Central memory CD8-positive, alpha-beta T cell (primary cell): ENCODE measurements at places on chromosomes 2 and 18.
A peak's percentile ranks its signal among the peaks of the same experiment; 100 is the strongest.

- no peaks in the 10 kb centered on the region for H3K36me3 ChIP-seq
- H3K27me3 ChIP-seq: no peaks in the 10 kb centered on the region
- no peaks in the 10 kb centered on the region for H3K4me1 ChIP-seq
- DNase-seq: no peak
- no peak overlapping the region for H3K4me3 ChIP-seq
These were observed 19.7 kb downstream of the FIGN start for GRCh38 chr2:163716101-163716500.

DNA sequence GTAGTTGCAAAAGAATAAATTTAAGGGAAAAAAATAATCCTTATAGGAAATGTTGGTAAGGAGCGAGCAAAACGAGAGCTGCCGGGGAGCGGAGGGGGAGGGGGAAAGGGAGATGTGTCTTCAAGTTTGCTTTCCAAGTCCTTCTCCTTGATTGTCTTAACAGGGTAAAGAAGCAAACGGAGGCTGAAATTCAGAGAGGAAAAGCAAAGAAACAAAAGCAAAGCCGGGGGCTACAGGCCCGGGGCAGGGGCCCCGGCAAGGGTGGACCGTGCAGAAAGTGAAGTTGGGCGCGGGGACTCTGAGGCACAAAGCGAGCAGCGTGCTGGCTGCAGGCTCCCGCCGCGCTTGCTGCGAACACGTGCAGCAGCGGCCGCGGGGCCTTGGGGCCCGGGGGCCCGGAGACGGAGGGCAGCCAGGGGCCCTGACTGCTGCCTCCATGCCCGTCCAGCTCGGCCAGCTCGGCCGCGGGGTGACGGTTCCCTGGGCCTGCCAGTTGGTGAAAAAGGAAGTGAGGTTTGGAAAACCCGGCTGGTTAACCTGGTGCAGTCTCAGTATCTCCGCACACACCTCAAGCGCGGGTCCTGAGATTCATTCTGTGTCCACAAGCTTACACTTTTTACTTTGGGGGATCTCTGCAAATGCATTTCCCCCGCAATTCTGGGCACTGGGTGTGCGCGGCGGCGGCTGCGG lies 4.1 kb downstream of the BCL11A start:
- peaks cover 89% of the 10 kb centered on the region for H3K27me3 ChIP-seq
- H3K4me3 ChIP-seq: peak overlapping the region; percentile 84
- no peak overlapping the region for H3K27ac ChIP-seq
- H3K4me1 ChIP-seq: peaks cover 25% of the 10 kb centered on the region

DNA sequence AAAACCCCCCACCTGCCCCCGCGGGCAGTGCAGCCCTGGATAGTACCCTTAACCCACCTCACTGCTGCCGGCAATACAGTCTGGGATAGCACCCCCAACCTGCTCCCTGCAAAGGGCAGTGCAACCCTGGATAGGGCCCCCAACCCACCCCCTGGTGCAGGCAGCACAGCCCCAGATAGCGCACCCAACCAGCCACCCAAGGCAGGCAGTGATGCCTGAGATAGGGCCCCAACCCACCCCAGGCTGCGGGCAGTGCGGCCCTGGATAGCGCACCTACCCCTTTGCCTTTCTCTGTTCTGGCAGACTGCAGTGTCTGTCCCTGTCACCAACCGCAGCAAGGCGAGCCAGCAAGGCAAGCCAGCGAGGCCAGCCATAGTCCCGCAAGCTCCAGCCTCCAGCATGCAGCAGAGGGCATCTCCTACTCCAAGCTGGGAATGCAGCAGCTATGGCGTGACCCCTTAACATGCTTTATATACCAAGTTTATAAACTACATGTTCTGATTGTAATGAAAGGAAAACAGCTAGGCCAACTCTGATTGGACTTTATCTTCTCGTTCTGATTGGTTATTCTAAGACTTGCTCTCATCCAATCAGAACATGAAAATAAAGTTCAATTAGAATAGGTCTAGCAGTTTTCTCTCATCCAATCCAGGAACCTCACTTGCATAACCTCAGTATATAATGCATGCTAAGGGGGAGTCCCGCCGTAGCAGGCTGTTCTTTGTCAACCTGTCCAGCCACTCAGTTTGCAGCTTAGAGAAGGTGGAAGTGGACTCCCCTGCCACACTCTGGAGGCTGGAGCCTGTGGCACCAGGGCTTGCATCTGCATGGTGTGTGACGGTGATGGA lies 34.1 kb upstream of the ANKRD62 start:
- H3K4me1 ChIP-seq: no peaks in the 10 kb centered on the region
- no peak overlapping the region for H3K27ac ChIP-seq
- no peaks in the 10 kb centered on the region for H3K36me3 ChIP-seq
- H3K4me3 ChIP-seq: no peak overlapping the region
- DNase-seq: no peak
- no peaks in the 10 kb centered on the region for H3K27me3 ChIP-seq

DNA sequence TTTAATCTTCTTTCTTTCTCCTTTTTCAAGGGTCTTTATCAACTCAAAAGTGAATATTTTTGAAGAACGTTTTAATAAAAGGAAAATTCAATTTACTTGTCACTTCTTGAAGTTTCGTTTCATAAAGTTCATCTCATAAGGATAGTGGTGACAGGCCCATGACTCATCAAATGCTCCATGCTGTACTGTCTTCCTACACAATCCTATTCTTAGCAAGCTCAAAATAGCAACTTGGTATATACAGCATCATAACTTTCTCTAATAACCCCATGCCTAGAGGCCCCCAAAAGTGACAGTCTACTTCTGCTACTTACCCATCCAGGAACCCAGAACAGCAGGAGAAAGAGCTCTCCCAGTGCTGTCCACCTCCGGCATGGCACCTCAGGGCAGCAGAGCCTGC lies 7.7 kb downstream of the FBXO15 start:
- H3K27me3 ChIP-seq: peaks cover 20% of the 10 kb centered on the region
- peaks cover 2% of the 10 kb centered on the region for H3K36me3 ChIP-seq
- DNase-seq: no peak
- H3K27ac ChIP-seq: no peak overlapping the region

DNA sequence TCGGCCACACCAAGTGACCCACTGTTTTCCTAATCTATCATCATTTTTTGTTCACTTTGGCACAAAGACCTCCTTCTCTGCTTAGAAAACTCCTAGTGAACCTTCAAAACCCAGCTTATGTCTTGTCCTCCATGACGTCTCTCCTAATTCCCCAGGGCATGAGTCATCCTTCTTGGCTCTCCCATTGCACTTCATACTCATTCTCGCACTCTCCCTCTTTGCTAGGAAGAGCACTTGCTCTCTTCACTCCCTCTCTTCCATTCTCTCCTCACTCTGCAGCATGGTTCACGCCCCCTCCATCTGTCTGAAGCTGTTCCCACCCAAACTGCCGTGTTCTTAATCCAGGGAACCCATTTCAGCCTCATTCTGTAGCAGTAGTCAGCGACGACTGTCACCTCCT lies 103.9 kb downstream of the MRO start:
- H3K27ac ChIP-seq: no peak overlapping the region
- no peaks in the 10 kb centered on the region for H3K4me1 ChIP-seq
- peaks cover 44% of the 10 kb centered on the region for H3K27me3 ChIP-seq
- no peak for DNase-seq
- H3K4me3 ChIP-seq: no peak overlapping the region

- no peak for DNase-seq
- peaks cover 15% of the 10 kb centered on the region for H3K27me3 ChIP-seq
- H3K36me3 ChIP-seq: peaks cover 1% of the 10 kb centered on the region
- no peaks in the 10 kb centered on the region for H3K4me1 ChIP-seq
- no peak overlapping the region for H3K4me3 ChIP-seq
These were observed 49.3 kb upstream of the FZD7 start for GRCh38 chr2:201984333-201984732.

DNA sequence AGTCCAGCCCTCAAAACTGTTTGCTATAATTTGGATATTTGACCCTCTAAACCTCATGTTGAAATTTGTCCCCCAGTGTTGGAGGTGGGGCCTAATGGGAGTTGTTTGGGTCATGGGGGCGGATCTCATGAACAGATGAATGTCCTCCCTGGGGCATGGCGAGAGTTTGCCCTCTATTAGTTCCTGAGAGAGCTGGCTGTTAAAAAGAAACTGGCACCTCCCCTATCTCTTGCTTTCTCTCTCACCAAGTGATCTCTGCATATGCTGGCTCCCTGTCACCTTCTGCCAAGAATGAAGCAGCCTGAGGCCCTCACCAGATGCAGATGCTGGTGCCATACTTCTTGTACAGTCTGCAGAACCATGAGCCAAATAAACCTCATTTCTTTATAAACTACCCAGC lies 12.0 kb downstream of the LNPK start:
- H3K4me3 ChIP-seq: no peak overlapping the region
- H3K36me3 ChIP-seq: peaks cover 12% of the 10 kb centered on the region
- no peaks in the 10 kb centered on the region for H3K27me3 ChIP-seq
- no peak for DNase-seq
- H3K4me1 ChIP-seq: no peaks in the 10 kb centered on the region

- H3K4me1 ChIP-seq: no peaks in the 10 kb centered on the region
- no peaks in the 10 kb centered on the region for H3K36me3 ChIP-seq
- no peak overlapping the region for H3K27ac ChIP-seq
- H3K27me3 ChIP-seq: peaks cover 15% of the 10 kb centered on the region
- H3K4me3 ChIP-seq: no peak overlapping the region
- no peak for DNase-seq
These were observed 159.9 kb downstream of the LOXHD1 start for GRCh38 chr18:46497129-46497528.

GRCh38 chr18:9792565-9793245 lies 84.6 kb downstream of the RAB31 start:
- peaks cover 7% of the 10 kb centered on the region for H3K36me3 ChIP-seq
- H3K27me3 ChIP-seq: peaks cover 43% of the 10 kb centered on the region
- H3K4me3 ChIP-seq: no peak overlapping the region

DNA sequence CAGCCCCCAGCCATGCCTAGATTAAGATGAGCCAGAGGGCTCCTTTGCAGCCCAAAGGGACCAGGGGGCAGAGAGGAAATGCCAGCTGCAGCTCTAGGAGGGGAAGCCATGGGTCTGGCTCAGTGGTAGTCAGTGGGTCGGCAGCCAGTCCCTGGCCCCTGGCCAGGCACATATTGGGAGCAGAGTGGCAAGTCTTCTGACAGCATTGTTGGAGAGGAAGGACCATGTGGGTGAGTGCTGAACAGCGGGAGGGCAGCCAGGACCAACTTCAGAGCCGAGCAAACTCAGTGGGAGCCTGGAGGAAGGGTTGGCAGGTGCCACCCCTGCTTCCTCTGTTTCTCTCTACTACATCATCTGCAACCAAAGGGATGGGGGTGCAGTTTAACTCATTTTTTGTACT lies 140.5 kb upstream of the PELI1 start:
- H3K36me3 ChIP-seq: no peaks in the 10 kb centered on the region
- no peaks in the 10 kb centered on the region for H3K4me1 ChIP-seq
- no peak for DNase-seq
- no peak overlapping the region for H3K27ac ChIP-seq

DNA sequence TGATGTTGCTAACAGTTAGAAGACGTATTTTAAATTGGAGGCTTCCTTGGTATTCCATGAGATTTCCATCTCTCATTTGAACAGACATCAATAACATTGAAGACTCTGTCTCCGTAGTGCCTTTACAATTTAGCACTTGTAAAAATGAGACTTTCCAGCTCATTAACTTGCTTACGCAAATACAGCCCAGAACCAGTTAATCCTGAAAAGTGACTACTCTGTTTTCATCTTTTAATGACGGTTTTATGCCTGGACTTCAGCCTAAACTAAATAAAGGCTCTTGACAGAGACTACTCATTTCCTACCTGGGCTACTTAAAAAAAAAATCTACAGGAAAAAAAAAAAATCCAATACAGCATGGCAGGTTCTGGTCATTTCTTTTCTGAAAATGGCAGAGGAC lies 148.6 kb downstream of the LRATD1 start:
- no peaks in the 10 kb centered on the region for H3K27me3 ChIP-seq
- DNase-seq: no peak
- no peak overlapping the region for H3K4me3 ChIP-seq
- H3K4me1 ChIP-seq: no peaks in the 10 kb centered on the region
- H3K27ac ChIP-seq: no peak overlapping the region

GRCh38 chr18:48534364-48534763 lies 4.5 kb upstream of the CTIF start:
- H3K27ac ChIP-seq: no peak overlapping the region
- H3K27me3 ChIP-seq: peaks cover 68% of the 10 kb centered on the region
- H3K36me3 ChIP-seq: peaks cover 3% of the 10 kb centered on the region
- no peaks in the 10 kb centered on the region for H3K4me1 ChIP-seq

- H3K27ac ChIP-seq: no peak overlapping the region
- H3K27me3 ChIP-seq: peaks cover 36% of the 10 kb centered on the region
- H3K4me1 ChIP-seq: no peaks in the 10 kb centered on the region
- no peaks in the 10 kb centered on the region for H3K36me3 ChIP-seq
- H3K4me3 ChIP-seq: no peak overlapping the region
- no peak for DNase-seq
These were observed 186.5 kb upstream of the SH3BP4 start for GRCh38 chr2:234765279-234765678.

- DNase-seq: no peak
- no peak overlapping the region for H3K4me3 ChIP-seq
- H3K27me3 ChIP-seq: no peaks in the 10 kb centered on the region
- H3K4me1 ChIP-seq: no peaks in the 10 kb centered on the region
- no peak overlapping the region for H3K27ac ChIP-seq
- no peaks in the 10 kb centered on the region for H3K36me3 ChIP-seq
These were observed 297.7 kb downstream of the SATB2 start for GRCh38 chr2:199160081-199160480.

- no peaks in the 10 kb centered on the region for H3K4me1 ChIP-seq
- no peak overlapping the region for H3K27ac ChIP-seq
- no peak for DNase-seq
- H3K36me3 ChIP-seq: peaks cover 6% of the 10 kb centered on the region
- H3K27me3 ChIP-seq: no peaks in the 10 kb centered on the region
- H3K4me3 ChIP-seq: no peak overlapping the region
These were observed 25.3 kb downstream of the CRIM1 start for GRCh38 chr2:36380624-36381481.

GRCh38 chr2:29074411-29074810 lies at the start of gene PCARE:
TSS of gene PCARE (minus strand) at chr2:29074523. CDS start at chr2:29074261, 262 bp downstream.
- H3K27ac ChIP-seq: no peak within 1 kb of the TSS
- DNase-seq: no peak
- no peak within 1 kb of the TSS for H3K4me3 ChIP-seq
- peaks cover 1% of the 10 kb centered on the region for H3K36me3 ChIP-seq
- H3K27me3 ChIP-seq: no peaks in the 10 kb centered on the region
- H3K4me1 ChIP-seq: no peaks in the 10 kb centered on the region

- no peaks in the 10 kb centered on the region for H3K27me3 ChIP-seq
- H3K4me1 ChIP-seq: no peaks in the 10 kb centered on the region
- DNase-seq: no peak
- no peak overlapping the region for H3K4me3 ChIP-seq
These were observed 372.8 kb downstream of the TMX3 start for GRCh38 chr18:68342039-68342659.

- H3K4me1 ChIP-seq: no peaks in the 10 kb centered on the region
- H3K27me3 ChIP-seq: peaks cover 45% of the 10 kb centered on the region
- H3K27ac ChIP-seq: no peak overlapping the region
These were observed 76.3 kb downstream of the COLEC12 start for GRCh38 chr18:424071-424661.
